ENCODE measurements at places on chromosomes 3 and 15. TPM values are rescaled to one million over a fixed set of nuclear protein-coding genes. Genes with fewer than 3 reads are reported as not detected.
A peak's percentile ranks its signal among the peaks of the same experiment; 100 is the strongest.

DNA sequence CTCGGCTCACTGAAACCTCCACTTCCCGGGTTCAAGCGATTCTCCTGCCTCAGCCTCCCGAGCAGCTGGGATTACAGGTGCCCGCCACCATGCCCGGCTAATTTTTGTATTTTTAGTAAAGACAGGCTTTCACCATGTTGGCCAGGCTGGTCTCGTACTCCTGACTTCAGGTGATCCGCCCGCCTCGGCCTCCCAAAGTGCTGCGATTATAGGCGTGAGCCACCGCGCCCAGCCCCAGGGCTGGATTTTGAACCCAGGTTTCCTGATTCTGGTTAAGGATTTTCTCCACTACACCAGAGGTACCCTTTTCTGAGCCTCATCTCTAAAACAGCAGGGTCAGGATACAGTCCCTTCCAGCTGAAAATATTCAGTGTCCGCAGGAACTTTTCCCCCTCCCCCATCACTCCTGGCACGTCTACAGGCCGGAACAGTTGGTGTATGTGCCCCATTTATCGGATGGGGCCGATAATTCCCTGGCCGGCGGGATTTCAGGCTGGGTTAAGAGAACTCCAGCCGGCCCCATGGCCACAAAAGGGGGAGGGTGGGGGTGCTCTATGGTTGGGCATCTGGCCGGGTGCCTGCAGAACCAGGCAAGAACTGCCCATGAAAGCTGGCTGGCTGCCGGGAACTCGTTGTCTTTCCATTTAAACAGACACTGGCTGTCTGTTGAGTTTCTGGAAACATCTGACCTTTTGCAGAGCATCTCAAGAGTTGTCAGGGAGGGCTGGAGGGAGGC is 26.8 kb upstream of the SEMA4B start:
- H3K4me3 ChIP-seq, result no peak overlapping the region
- peaks cover 57% of the 10 kb centered on the region for H3K4me1 ChIP-seq
- DNase-seq, result no peak
- no peaks in the 10 kb centered on the region for H3K27me3 ChIP-seq
- H3K36me3 ChIP-seq, result no peaks in the 10 kb centered on the region

DNA sequence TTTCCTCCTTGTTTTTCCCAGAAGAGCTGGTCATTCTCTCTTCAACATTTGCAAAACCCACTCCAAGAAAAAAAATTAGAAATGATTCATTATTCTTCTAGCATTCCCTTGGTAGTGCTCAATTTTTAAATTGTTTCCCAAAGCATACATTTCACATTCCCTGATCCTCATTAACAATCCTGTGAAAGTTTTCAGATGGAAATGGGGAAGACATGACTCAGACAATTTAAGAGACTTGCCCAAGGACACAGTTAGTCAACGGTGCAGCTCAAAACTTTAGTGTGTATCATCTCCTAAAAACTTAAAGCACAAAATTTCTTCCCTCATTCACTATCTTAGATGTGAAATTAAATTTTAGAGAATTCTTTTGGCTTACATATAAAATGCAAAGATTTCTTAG is 17.1 kb upstream of the ABI3BP start:
- H3K4me3 ChIP-seq, result no peak overlapping the region
- H3K4me1 ChIP-seq, result no peaks in the 10 kb centered on the region
- H3K27ac ChIP-seq, result no peak overlapping the region
- no peak for DNase-seq
- no peaks in the 10 kb centered on the region for H3K36me3 ChIP-seq

DNA sequence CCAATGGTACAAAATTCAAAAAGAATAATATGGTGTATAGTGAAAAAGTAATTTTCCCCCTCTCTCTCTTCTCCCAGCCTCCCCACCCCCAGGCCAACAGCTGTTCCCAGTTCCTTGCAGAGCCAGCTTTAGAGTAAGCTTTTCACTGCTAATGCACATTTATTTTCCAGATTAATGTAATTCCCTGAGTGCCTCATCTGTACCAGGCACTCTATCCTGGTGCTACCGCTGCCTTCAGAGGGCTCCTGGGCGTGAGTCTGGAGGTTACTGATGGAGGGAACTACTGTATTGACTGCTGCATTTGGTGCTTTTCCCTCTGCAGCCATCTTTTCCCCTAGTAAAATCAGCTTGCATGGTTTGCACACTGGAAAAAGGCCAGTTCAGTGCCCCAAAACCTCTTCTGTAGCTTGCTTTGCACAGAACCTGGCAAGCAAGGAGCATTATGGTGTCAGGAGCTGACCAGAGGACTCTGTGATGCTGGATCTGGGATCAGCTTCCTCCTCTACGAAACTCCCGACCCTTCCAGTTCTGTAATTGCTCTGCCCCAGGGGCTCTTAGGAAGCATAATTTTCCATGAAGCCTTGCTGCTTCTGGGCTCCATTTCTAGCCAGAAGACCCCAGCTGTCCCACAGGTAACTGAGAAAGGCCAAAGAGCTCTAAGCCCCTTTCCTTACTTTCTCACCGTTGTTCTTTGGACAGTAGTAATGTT is 8.5 kb upstream of the USP3 start:
- DNase-seq, result no peak
- no peaks in the 10 kb centered on the region for H3K27me3 ChIP-seq
- H3K36me3 ChIP-seq, result no peaks in the 10 kb centered on the region
- peaks cover 77% of the 10 kb centered on the region for H3K4me1 ChIP-seq

DNA sequence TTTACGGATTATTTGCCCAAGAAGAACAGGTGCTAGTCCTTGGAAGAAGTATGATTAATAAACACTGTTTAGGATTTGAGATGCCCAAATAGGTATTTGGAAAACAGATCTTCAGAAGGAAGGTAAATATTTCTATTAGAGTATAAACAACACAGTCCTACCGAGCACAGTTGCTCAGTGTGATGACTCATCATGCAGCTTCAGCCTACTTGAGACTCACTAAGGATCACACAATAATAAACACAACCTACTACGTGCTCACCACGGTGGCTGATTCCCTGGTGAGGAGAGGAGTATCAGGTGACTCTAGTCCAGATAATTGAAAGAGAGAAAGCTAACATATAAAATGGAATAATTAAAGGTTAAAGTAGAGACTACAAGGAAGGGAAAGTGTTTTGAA is 72.0 kb downstream of the PDZRN3 start:
- no peak overlapping the region for H3K27ac ChIP-seq
- H3K4me3 ChIP-seq, result no peak overlapping the region
- H3K4me1 ChIP-seq, result no peaks in the 10 kb centered on the region
- DNase-seq, result no peak
- H3K27me3 ChIP-seq, result no peaks in the 10 kb centered on the region

- H3K27me3 ChIP-seq, result peaks cover 41% of the 10 kb centered on the region
- no peak overlapping the region for H3K27ac ChIP-seq
- no peak for DNase-seq
- H3K36me3 ChIP-seq, result no peaks in the 10 kb centered on the region
Measured at GRCh38 chr15:43292375-43293078, 25.8 kb upstream of the TGM5 start.

DNA sequence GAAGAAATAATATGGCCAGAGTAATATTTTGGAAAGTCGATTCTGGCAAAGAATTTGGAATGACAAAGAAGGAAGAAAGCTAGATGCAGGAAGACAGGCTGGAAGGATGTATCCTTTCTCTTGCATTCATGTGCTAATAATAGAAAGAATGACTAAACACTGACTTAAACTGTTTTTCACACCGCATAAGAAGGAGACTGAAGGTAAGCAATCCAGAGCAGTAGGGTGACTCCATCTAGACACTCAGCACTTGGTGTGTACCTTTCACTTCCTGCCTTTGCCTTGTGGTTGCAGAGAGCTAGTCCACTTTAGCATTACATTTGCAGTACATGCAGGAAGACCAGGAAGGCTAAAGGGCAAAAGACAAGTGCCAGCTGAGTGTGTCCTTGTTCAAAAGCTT is 234.6 kb downstream of the RBMS3 start:
- no peaks in the 10 kb centered on the region for H3K4me1 ChIP-seq
- no peak overlapping the region for H3K27ac ChIP-seq
- DNase-seq, result no peak

DNA sequence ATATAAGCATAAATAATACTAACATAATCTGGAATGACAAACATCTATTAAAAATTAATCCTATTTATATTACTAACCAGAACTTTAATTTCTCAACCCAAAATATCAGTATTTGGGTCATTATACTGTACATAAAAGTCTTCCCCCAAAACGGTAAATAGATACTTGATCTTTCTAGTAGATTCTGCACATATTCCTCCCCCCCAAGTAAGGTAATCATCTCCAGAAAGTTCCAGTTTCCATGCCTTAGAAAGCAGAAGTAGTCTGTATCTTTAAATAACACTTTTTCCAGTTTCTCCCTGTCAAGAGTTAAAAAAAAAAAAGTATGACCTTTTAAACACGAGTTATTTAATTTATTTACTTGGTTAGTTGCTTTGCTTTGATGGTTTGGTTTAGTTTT is 150.7 kb upstream of the MB21D2 start:
- H3K27me3 ChIP-seq, result no peaks in the 10 kb centered on the region
- no peaks in the 10 kb centered on the region for H3K4me1 ChIP-seq
- no peak overlapping the region for H3K27ac ChIP-seq
- no peak for DNase-seq
- no peaks in the 10 kb centered on the region for H3K36me3 ChIP-seq

GRCh38 chr15:39312984-39313383 is 267.9 kb upstream of the THBS1 start:
- H3K27ac ChIP-seq, result no peak overlapping the region
- H3K27me3 ChIP-seq, result no peaks in the 10 kb centered on the region
- no peak overlapping the region for H3K4me3 ChIP-seq
- H3K4me1 ChIP-seq, result peaks cover 14% of the 10 kb centered on the region
- DNase-seq, result peak; percentile 77

DNA sequence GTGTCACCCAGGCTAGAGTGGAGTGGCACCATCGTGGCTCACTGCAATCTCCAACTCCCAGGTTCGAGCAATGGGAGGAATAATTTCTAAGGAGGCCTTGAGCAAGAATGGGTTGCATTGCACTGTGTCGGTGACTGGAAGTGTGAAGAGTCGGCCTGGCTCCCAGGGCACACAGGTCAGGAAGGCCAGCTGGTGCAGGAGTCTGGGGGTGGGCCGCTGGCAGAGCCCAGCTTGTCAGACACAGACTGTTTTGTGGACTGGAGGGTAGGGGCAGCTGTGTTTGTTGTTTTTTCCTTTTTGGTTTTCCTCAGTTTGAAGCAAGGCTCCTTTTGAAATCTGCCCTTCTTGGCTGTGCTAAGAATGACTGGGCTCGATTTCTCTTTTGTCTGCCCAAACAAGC is 66.2 kb downstream of the ITGA11 start:
- H3K36me3 ChIP-seq, result no peaks in the 10 kb centered on the region
- peaks cover 5% of the 10 kb centered on the region for H3K27me3 ChIP-seq
- H3K4me3 ChIP-seq, result no peak overlapping the region
- H3K4me1 ChIP-seq, result no peaks in the 10 kb centered on the region
- H3K27ac ChIP-seq, result no peak overlapping the region
- DNase-seq, result no peak

GRCh38 chr3:8839607-8840325 is 70.4 kb upstream of the OXTR start:
- DNase-seq, result no peak
- no peaks in the 10 kb centered on the region for H3K27me3 ChIP-seq
- no peaks in the 10 kb centered on the region for H3K4me1 ChIP-seq

- H3K4me1 ChIP-seq, result no peaks in the 10 kb centered on the region
- no peak overlapping the region for H3K4me3 ChIP-seq
- peaks cover 2% of the 10 kb centered on the region for H3K36me3 ChIP-seq
- no peak for DNase-seq
Measured at GRCh38 chr3:188446766-188447165, 292.8 kb downstream of the LPP start.

GRCh38 chr3:115518100-115518852 is 105.0 kb upstream of the GAP43 start:
- H3K4me1 ChIP-seq, result no peaks in the 10 kb centered on the region
- no peak for DNase-seq
- no peaks in the 10 kb centered on the region for H3K36me3 ChIP-seq
- no peak overlapping the region for H3K4me3 ChIP-seq

DNA sequence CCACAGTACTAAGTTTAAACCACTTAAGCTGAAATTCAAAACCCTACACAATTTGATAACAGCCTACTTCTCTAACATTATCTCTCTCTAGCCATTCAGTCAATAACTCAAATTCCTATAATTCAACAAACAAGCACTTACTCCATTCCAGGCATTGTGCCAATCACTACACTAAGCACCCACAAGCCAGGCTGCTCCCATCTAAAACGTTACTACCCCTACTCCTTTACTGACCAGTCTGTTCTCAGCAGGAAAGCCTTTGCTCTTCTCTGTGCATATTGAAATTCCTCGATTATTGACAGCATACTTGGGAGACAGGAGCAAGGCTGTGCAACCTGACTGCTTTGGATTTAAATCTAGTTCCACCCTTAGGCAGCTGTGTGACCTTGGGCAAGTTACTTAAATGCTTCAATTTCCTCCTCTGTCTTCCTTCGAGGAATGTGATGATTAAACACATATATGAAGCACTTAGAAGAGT is 177.2 kb upstream of the THBS1 start:
- H3K27me3 ChIP-seq, result no peaks in the 10 kb centered on the region
- peak; percentile 44 for DNase-seq
- peaks cover 6% of the 10 kb centered on the region for H3K4me1 ChIP-seq
- no peak overlapping the region for H3K4me3 ChIP-seq
- H3K36me3 ChIP-seq, result no peaks in the 10 kb centered on the region
- no peak overlapping the region for H3K27ac ChIP-seq

- no peak overlapping the region for H3K4me3 ChIP-seq
- H3K4me1 ChIP-seq, result no peaks in the 10 kb centered on the region
- no peak for DNase-seq
- H3K36me3 ChIP-seq, result no peaks in the 10 kb centered on the region
- H3K27me3 ChIP-seq, result no peaks in the 10 kb centered on the region
- H3K27ac ChIP-seq, result no peak overlapping the region
Measured at GRCh38 chr3:153820035-153820434, 301.2 kb upstream of the ARHGEF26 start.

GRCh38 chr3:14082108-14082657 is 42.5 kb downstream of the CHCHD4 start:
- no peak overlapping the region for H3K4me3 ChIP-seq
- no peak for DNase-seq
- H3K4me1 ChIP-seq, result no peaks in the 10 kb centered on the region
- H3K27me3 ChIP-seq, result no peaks in the 10 kb centered on the region

DNA sequence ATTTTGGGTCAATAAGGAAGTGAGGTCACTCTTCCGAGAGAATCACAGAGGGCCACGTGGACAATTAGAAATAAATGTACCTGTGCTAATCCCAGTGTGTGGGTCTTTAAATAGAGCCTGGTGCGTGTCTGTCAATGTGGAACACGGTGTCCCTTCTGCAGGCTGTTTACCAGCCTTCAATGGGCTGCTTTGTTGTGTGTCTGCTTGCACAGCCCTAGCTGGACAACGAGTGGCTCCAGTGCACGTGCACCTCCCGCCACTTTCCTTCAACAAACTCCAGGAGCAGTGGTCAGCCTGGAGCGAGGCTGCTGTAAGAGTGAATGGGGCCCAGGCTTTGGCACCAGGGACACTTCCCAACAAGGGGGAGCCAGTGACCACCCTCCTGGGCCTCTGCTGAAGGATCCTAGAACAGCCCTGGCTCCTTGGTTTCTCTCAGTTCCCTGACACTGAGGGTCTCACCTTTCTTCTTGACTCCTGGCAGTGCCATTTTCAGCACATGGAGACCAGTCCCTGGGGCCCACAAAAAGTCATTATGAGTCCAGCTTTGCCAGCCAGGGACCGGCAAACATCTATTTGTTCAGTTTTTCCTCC is 76.1 kb downstream of the ISG20 start:
- H3K4me3 ChIP-seq, result no peak overlapping the region
- no peak for DNase-seq
- H3K27me3 ChIP-seq, result peaks cover 22% of the 10 kb centered on the region
- peaks cover 19% of the 10 kb centered on the region for H3K4me1 ChIP-seq

The FEZF2 gene
- not detected for polyA plus RNA-seq

The SPESP1 gene
- not detected for polyA plus RNA-seq

The PARP14 gene
- 11.8 TPM for polyA plus RNA-seq

The CTXND1 gene
- 1.2 TPM for polyA plus RNA-seq

The VGLL3 gene
- 0.03 TPM for polyA plus RNA-seq

The IDH3A gene
- polyA plus RNA-seq, result 34.2 TPM

The IL17RC gene
- 24.0 TPM for polyA plus RNA-seq

The RBPMS2 gene
- 0.08 TPM for polyA plus RNA-seq

The HRG gene
- 0.09 TPM for polyA plus RNA-seq

The THUMPD3 gene
- 27.5 TPM for polyA plus RNA-seq
